NCI-H2081 treated with DMSO at 0.1 percent for 48 hours (cell line): ENCODE measurements at places on chromosomes 16 and 17.

DNA sequence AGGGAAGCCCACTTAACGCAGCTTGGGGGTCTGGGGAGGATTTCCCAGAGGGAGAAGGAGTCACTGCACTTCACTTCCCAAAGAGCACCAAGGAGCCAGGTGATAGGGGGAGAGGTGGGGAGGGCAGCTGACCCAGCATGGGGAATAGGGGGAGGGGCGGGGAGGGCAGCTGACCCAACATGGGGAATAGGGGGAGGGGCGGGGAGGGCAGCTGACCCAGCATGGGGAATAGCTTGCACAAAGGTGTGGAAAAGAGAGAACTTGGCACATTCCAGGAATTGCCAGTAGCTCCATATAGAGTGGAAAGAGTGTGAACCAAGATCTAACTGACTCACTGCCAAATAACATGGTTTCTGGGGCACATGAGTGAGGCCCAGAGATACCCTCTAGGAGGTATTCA is 110.3 kb downstream of the CCT6B start:
- no peak for DNase-seq

DNA sequence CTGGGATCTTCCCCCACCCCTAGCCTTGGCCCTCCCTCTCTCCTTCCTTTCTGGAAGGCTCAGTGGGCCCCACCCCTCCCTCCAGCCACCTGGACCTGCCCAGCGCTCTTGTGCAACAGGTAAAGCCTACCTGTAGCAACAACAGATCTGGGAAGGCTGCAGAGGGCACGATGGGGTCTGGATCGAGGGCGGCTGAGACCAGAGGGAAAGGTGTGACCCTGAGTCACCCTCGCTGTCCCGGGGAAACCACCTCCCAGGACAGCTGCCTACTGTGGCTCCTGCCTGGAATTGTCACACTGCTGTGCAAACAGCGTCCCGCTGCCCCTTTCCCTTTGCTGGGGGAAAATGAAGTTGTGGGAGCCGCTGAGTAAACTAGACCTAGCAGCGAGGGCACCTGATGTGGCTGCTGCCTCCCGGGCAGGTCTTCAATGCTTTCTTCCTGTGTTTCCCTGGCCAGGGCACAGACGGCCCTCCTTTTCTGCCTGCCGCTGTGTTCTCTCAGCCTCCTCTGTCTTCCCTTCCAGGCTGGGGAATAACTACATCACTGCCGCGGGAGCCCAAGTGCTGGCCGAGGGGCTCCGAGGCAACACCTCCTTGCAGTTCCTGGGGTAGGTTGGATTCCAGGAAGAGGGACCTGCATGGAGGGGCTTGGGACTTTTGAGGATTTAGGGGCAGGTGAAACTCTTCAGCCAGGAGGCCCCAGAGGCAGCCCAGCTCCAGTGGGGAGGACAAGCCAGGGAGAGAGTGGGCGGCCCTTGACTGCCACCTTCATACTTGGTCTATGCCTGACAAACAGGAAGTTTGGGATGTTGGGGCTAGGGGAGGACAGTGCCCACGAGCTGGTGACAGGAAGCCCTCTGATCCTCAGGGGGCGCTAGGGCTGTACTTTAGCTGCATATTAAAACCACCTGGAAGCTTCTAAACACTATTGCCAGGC is 22.2 kb upstream of the CYLD start:
- no peak for DNase-seq

GRCh38 chr16:63749276-63749675 is 1372.6 kb downstream of the CDH11 start:
- no peak for DNase-seq

DNA sequence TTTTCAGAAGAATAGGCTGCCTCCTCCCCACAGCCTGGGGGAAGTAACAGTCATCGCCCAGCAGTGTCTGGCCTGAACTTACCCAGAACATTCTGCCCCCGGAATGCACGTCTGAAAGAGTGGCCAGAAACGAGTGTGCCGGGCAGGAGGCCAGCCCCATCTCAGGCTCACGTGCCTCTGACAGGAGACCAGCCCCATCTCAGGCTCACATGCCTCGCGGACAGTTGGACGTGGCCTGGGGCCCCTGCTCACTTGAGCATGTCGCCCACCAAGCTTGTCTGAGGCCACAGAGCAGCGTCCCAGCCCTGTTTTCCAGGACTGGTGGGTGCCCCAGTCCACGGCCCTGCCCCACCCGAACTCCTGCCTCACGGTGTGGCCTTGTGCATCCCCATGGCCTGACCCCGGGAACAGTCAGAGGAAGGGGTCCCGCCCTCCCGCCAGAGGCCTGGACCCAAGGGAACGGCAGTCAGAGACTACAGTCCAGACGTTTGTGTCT is 16.3 kb upstream of the CDH15 start:
- DNase-seq, result no peak

GRCh38 chr17:78196716-78197115 is 9.6 kb downstream of the AFMID start:
- DNase-seq, result no peak

DNA sequence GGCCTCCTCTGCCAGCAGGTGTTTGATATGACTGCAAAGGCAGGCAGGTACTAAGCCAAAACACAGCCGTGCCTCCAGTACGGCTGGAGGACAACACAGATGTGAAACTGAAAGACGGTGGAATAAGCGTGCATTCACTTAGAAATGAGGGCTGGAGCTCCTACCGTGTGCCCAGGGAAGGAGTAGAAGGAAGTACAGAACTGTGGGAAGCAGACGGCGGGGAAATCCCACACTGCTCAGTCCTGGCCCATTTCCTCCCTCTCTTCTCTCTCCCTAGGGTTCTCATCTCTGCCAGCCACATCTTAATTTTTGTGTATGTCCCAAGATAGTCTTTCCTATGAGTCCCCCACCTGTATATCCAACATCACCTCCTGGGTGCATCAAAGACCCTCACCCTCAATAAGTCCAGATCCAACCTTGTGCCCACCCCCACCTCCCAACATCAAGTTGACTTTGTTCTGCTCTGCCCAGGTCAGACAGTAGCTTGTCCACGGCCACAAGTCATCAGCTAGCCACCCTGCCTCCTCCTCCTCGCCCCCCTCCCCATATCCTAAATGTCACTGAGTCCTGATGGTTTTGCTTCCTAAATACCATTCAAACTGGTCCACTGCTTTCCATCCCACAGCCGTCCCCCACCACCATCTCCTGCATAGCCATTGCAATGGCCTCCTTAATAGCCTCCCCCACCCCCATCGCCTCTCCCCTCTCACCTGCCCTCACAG is 77.1 kb upstream of the RPL38 start:
- DNase-seq, result no peak

GRCh38 chr16:1146409-1146808 is 6.5 kb upstream of the CACNA1H start:
- no peak for DNase-seq

- no peak for DNase-seq
Measured at GRCh38 chr16:23245268-23245667, 56.8 kb upstream of the SCNN1B start.

DNA sequence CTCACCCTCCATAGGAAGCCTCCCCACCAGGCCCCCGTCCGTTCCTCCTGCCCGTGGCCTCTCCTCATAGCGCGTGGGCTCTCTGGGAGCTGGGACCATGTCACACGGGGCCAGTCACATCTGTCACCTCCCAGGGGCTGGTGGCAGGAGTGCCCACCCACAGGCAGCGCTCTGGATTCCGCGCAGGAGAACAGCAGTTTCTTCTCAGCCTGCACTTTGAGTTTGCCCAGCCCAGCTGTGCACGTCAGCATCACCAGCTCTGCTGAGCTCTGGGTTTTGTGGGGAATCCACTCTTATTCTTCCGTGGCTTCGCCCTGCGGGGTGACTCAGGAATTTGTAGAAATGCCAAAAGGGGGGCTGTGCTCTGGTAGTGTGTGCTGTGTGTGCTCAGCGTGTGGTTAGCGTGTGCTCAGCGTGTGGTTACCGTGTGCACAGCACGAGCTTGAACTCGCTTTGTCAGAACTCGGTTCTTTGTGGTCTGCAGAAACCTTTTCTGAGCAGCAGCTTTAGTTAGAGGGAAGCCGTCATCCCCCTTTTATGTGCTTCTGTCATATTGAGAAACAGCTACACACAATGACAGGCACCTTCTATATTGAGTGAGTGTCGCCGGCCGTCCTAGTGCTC is 3.2 kb downstream of the ACSF3 start:
- no peak for DNase-seq

DNA sequence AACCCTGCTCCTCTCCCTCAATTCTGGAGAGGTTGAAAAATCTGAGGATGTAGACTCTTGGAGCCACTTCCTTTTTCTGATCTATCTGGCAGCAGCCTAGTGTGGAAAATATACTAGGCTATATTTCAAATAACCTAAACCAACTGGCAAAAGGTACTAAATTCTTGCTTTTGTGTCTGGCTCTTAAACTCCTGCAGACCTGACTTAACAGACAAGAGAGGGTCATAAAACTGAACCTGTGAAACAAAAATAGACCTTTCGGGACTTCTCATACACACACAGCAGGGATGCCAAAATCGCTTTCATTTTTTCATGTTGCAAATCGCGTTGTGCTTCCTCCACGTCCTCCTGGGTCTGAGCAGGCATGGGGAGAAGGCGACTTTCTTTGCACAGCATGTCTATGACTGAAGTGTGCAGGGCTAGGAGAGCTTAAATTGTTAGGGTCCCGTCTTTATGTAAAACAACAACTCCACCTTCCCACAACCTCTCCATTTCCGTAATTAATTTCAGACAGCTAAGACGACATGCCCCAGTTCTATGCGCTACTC is 520.7 kb upstream of the PSMD7 start:
- no peak for DNase-seq

GRCh38 chr16:82658796-82659195 is 32.0 kb downstream of the CDH13 start:
- no peak for DNase-seq

DNA sequence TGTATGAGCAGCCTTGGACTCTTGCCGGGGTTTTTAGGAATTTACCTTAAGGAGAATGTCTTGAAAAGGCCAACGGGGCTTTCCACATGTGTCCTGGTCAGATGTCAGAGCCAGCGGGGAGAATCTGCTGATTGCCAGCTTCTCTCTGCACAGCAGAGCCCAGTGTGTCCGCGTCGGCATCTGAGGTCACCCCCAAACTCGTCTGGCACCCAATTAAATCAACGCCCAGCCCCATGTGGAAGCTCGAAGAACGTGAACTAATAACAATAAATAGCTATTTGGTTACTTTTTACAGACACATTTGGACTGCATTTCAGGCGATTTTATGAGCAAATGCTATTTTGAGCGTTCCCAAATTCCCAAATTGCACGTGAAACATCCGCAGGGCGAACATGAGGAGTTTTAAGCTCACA is 303.5 kb downstream of the FOXL1 start:
- no peak for DNase-seq

GRCh38 chr17:30021708-30022317 is 80.4 kb downstream of the EFCAB5 start:
- DNase-seq, result peak; percentile 4

DNA sequence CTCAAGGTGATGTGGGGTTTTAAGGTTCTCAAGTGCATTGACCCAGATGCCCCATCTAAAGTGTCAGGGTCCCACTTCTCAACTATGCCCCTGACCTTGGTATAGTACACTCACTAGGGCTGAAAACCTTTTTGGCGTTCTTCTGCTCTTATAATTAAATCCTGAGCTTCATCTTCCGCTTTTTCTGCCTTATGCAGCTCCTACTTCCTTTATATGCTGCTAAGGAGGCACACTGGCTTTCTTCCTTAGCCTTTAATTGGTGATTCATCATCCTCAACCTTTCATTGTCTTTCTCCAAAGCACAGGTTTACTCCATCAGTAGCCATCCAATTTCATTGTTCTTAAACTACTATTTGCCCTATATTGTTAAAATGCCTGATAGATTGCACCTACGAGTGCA is 5.3 kb upstream of the NF1 start:
- no peak for DNase-seq

DNA sequence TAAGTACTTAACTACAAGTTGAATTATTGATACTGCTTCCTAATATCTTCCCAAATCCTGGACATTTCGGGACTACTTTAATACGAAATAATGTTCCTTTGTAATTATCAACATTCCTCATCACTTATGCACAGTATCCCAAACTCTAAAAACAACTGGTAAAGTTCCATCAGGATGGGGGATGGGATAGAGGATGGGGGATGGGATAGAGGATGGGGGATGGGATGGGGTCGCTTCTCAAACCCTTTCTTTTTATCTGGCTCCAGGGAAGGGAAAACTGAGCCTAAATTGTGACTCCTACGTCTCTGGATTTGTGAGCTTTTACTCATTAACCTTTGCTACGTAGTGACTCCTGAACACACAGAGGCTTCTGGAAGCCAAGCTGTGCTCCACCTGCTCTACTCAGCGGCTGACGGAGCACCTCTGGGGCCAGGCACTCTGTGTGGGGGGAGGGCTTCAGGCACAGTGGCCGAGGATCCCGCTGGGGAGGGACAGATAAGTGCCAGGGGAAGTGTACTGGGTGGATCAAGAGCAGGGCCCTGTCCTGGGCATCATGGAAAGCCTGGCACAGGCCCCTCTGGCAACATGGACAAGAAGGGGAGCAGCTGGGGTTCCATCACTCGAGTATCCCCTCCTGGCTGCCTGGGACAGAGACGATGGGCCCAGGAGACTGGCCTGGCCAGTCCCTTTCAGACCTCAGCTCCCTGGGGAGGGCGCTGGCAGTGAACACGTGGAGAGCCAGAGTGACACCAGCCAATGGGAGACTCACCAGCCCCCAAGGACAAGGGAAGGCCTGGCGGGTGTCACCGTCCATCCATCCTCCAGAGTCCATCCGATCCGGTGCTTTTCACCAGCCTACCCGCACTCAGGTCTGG is 56.2 kb downstream of the PGS1 start:
- no peak for DNase-seq
